A673 (cell line): ENCODE measurements at places on chromosomes 11 and 22.

DNA sequence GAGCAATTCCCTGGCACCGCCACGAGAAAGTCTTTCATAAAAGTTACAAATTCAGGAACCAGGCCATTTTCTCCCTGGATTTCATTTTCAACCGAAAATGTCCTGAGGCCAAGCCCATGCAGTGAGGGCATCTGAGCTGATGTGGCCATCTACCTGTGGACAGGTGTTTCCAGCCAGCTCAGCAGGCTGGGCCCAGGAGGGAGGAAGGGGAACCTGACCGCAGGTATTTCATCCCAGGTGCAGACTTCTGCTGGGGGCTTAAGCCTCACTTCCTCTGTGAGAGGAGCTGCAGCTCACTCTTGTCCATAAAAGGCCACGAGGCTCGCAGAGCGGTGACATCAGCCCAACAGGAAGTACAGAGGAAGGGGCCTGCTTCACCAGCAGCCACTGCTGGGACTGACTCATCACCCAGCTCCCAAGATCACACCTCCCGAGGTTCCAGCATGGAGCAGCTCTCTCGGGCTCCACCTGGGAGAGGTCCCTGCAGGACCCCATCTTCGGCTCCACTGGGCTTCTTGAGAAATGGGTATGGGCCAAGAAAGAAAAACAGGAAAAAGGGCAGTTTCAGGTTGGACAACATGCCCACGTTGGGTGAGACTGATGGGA lies 56.4 kb downstream of the MYH9 start:
- peak; percentile 94 for DNase-seq

DNA sequence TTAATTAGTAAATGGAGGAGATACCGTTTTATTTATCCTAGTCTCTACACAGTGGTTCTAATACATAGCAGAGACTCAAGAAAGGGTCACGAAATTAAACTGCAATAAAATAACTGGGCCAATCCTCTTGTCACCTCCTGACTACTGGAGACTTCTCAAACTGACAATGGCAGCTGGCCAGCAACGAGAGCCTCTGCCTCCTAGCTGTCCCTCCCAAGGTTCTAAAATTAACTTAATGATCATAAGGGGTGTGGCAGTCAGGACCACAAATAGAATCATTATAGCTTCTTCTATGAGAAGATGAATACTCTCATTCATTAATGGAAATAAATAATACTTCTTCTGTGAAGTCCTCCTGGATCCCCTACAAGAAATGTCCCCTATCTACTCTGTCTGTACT lies 63.8 kb upstream of the APOA1 start:
- no peak for DNase-seq

DNA sequence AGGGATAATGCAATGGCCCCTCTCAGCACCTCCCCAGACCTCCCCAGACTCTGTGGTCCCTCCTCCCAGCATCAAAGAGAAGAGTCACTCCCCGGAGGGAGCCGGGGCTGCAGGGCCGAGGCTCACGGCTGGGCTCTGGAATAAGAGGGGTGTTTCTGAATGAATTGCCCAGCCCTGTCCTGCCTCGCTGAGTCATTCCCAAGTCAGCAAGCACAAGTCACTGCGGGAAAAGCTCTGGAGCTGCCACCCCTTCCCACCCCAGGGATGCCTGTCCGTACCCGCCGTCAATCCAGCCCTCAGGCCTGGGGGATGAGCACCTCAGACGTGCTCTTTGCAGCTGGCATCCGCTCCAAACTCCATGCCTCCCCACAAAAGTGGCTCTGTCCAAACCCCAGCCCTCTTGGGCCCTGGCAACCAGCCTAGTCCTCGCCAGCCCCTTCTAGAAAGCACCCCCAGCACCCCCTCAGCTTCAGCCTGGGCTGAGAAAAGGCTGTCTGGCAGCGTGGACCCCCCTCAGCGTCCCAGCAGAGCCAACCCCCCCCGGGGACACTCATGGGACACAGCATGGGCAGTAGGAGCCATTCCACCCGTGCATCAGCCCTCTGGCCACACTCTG lies 22.7 kb downstream of the CELSR1 start:
- no peak for DNase-seq

- DNase-seq = no peak
Observed at GRCh38 chr11:133219543-133219942, 312.8 kb downstream of the OPCML start.
